Stimulated activated CD4-positive, alpha-beta T cell treated with anti-CD3 and anti-CD28 coated beads, TNF-alpha, amount 100 ng/mL, for 48 hours (primary cell): ENCODE measurements at places on chromosomes 16 and 17.

- DNase-seq, result no peak
Measured at GRCh38 chr16:67547423-67548264, 14.7 kb upstream of the CTCF start.

GRCh38 chr16:73253922-73254480 is 206.1 kb upstream of the ZFHX3 start:
- no peak for DNase-seq

DNA sequence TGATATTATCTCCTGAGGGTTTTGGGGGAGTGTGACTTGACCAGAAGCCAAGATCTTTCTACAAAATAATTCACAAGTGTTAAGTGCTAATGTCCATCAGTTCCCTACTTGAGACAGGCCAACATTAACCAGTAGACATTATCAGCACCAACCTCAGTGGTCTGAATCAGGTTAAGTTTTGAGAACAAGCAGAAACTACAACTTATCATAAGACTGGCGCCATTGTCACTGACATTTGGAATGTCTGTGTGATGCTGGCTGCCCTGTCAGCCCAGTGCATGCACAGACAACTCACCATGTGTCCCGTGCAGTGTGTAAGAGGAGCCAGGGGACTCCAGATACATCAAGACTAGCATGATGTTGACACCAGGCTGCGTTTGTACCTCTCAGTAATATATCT is 76.8 kb downstream of the CCDC182 start:
- DNase-seq, result no peak

GRCh38 chr17:74852237-74853047 is 7.2 kb downstream of the GRIN2C start:
- peak; percentile 20 for DNase-seq

GRCh38 chr17:34519282-34519681 is 60.1 kb upstream of the TMEM132E start:
- DNase-seq, result no peak
